ENCODE measurements at places on chromosomes 1 and 21.
A peak's percentile ranks its signal among the peaks of the same experiment; 100 is the strongest.

DNA sequence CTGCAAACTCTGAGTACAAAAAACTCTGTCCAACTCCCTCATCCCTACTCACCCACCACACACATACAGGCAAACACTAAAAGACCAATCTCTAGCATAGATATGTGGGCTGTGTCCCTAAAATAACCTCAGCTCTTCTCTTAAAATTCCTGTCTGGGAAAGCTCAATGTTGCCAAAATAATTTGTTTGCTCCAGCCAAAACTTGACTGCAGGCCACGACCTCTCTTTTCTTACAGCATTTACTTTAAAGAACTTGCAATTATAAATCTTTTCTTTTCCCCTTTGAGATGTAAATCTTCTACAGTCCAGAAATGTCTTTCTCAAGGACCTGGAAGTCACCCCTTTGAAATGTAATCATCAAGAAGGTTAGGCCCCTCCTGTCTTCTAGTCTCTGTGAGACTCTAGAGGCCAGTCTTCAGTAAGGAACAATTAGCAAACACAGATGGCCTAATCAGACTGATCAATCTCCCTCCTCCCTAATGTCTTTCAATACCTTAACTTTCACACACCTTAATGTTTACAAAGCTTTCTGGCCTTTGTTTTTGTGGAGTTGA, 483.6 kb upstream of the RGS18 start:
- DNase-seq, result no peak

GRCh38 chr1:227790034-227790400, 25.5 kb upstream of the PRSS38 start:
- no peak for DNase-seq

DNA sequence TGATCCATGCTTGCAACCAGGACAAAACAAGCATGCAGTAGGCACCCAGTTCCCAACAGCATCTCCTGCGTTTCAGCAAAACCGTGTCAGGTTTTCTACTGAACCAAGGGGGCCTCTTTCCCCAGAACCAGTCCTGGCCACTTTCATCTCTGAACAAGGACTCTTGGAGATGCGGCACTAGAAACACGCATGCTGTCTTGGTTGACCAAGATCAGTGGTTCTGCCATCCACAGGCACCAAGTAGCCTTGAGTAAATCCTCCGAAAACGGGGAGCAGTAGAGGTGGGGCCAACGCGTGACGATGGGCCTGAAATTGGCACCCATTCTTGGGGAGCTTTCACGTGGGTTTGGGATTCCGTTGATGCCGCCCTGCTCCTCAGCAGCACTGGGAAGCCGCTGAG, 62.5 kb upstream of the AJAP1 start:
- no peak for DNase-seq

DNA sequence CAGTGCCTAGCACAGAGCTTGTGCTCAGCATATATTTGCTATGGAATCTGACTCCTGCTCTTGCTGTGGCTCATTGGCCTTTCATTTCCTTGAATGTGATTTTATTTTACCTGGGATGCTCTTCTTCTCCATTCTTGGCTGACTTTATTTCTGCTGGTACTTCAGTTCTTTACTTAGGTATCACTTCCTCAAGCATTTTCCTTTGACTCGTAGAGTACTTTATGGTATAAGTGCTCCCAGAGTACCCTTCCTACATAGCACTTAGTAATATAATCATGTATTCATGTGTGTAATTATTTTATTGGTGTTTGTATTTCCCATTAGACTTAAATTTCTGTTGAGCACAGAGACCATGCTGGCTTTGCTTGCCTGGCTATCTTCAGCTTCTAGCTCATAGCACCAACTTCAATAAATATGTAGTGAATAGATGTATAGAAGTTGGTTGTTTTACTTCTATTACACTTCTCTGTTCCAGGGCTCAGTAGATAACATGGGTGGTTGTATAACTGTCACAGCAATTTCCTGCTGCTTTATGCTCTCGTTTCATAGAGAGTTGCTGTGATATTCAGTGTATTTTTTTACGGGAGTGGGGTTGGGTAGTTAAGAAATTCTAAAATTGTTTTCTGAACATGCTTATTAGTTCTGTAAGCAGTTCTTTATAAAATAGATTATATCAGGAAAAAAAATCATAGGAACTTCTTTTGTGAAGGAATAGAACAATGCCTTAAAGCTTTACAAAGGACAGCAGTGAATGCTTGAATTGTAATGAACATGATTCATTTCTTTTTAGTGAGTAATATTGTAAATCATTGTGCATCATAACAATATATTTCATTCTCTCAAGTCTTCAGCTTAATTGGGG, 112.2 kb downstream of the NEK7 start:
- DNase-seq, result no peak

GRCh38 chr1:38818175-38818976, 41.2 kb downstream of the RRAGC start:
- peak; percentile 33 for DNase-seq

DNA sequence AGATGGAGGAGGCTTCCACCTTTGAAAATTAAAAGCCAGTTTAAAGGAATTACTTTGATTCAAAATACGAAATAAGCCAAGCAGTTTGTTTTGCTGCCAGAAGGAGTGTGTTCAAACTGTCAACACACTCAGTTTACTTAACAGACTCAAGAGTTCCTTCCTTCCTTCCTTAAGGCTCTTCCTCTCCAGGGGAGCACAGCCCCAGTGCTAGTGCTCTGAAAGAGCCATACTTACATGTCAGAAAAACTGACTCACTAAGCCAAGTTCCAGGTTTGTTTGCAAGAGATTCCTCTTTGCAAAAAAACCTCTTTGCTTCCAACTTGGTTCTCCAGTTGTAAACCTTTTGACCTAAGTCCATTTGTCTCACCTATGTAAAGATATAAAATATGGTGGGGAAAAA, 14.3 kb downstream of the SETD4 start:
- DNase-seq, result no peak

DNA sequence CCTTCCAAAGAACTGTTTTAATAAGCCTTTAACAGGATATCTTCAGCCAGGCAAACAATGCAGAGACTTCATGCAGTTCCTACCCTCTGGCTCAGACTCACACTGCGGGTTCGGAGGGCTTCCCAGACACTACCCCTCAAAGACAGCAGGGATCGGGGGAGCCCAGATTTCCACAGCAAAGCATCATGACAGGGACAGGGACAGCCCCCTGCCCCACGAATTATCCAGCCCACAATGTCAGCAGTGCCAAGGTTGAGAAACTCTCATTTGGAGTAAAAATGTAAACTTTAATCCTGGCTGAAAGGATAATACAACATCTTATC, 20.1 kb downstream of the NPHP4 start:
- DNase-seq, result no peak

- DNase-seq, result no peak
Measured at GRCh38 chr1:29631361-29631760, 395.0 kb downstream of the PTPRU start.

GRCh38 chr1:88773540-88774150, 89.6 kb downstream of the PKN2 start:
- peak; percentile 14 for DNase-seq

DNA sequence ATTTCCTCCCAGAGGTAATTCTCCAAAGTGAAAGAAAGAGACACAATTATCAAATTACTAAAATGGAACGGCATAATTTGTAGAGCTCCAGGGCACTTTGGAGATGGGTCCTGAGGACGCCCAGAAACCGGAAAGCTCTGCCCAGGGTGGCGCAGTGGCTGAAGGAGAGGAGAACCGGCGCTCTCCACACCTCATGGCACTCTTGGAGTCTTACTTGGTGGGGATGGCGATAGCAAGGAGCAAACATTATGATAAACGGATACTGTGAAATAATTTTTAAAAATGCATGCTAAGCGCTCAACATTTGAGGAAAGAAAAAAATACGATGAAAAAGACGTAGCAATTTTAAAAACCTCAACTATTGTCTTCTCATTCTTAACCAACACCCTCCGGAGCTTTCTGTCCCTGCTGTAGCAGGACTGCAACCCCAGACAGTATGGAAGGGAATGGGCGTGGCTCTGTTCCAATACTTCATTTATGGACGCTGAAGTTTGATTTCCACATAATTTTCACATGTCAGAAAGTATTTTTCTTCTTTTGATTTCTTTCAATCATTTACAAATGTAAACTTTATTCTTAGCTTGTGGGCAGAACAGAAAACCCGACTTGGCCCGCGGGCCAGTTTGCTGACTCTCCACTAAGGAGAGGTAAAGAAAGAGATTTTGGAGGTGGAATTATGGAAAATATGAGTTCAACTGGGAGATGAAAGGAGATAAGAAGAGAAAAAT, 1.1 kb downstream of the S100A11 start:
- peak; percentile 65 for DNase-seq

DNA sequence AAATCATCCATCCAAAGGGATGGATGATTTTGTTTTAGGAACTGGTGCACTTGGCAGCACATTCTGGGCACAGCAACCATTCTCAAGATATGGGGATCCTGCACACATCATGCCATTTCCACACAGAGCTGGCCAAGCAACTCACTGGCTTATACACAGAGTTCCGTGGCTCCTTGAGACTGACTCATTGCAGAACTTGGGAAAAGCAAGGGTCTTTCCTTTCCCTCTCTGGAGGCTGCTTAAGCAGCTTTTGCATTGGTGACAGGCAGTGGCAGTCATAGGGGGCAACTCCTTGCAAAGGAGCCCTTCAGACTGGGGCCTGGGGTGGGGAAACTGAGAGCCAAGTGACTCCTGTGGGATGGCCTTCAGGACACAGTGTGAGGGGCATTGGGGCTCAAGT, 1.9 kb upstream of the MAD2L2 start:
- DNase-seq, result no peak

- DNase-seq, result no peak
Measured at GRCh38 chr1:111332190-111332589, 41.5 kb downstream of the CHIA start.

- no peak for DNase-seq
Measured at GRCh38 chr1:42933610-42934491, 24.8 kb downstream of the SLC2A1 start.

DNA sequence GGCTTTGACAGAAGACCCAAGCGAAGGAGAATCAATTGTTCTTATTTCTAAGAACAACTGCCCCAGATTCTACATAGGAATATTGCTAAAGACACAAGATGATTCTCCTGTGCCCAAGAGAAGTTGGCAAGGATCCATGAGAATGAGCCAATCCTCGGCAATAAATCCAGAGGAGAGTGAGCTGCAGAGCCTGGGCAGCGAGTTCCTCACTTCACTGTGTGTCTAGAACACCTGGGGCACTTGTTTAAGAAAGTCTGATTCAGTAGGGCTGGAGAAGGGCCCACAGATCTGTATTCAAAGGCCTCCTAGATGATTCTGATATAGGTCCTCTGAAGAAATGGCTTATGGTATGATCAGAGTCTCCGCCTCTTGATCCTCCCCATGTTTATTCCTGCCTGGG, 31.8 kb downstream of the GADD45A start:
- no peak for DNase-seq

DNA sequence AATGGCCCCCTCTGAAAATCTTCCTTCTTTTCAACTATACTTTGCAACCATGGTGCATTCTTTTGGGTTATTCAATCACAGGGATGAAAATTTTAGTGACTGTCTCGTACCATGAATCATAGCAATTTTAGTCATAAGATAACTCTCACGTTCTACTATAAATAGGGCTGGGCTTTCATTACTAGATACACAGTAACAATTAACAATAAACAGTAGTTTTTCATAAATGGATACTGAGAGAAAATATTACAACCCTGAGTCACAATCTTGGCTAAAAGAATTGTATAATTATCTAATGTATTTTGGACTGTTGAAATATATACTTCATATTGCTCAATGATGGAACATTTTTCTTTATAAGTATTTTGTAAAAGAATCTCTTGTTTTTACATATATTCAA, 96.1 kb downstream of the TEX35 start:
- DNase-seq, result no peak

GRCh38 chr21:32481875-32482408, 69.4 kb downstream of the EVA1C start:
- DNase-seq, result no peak

- no peak for DNase-seq
Measured at GRCh38 chr1:233452724-233453123, 125.2 kb downstream of the MAP3K21 start.

- no peak for DNase-seq
Measured at GRCh38 chr1:39048745-39049370, 22.7 kb downstream of the NDUFS5 start.

DNA sequence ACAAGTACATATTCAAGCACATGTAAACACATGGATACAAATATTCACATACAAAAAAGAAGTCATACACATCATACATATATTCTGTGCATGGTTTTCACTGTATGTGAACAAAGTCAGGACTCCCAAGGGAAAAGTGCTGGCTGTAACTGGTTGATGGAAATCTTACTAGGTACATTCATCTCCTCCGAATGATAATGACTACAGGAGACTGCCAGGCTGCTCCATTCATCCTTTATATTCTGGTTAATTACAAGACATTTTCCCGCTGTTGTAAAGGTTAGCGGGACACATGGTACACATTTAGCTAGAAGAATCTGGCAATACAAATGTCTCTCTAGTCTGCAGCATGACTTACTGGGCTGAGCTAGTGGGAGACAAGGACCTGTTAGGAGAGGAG, 26.2 kb upstream of the HMGB4 start:
- no peak for DNase-seq

GRCh38 chr1:213982289-213982671, 5.5 kb upstream of the PROX1 start:
- no peak for DNase-seq

- no peak for DNase-seq
Measured at GRCh38 chr1:229980009-229980408, 87.0 kb upstream of the GALNT2 start.

- DNase-seq, result no peak
Measured at GRCh38 chr1:30751830-30752650, 5.5 kb downstream of the LAPTM5 start.

DNA sequence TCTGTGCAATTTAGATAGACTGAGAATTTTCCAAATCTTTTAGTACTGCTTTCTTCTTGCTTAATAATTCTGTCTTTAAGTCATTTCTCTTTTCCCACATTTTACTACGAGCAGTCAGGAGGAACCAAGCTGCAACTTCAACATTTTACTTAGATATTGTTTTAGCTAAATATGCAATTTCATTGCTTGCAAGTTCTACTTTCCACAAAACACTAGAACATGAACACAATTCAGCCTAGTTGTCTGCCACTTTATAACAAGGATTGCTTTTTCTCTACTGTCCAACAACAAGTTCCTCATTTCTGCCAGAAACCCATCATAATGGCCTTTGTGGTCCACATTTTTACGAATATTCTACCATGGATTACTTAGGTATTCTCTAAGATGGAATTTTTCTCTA, 36.6 kb downstream of the SORT1 start:
- peak; percentile 3 for DNase-seq

DNA sequence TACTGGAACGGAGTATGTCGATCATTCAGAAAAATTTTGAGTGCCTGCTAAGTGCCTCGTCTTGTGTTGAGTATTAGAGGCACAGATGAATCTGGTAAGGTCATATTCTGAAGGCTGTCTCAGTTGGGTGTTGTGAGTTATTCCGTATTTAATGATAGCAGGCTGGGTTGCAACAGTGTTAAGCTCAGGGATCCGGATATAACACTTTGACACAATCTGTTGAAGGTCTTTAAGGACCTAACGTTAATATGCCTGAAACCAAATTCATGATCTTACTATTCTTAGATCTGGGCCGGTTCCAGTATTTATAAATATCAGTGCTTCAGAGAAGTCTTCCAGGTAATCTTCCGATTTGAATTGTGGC, 555 bp downstream of the PRPF38A start:
- DNase-seq, result no peak
